NK-92 treated with Interleukin-12 subunit alpha and Interleukin-12 subunit beta, amount 100 ng/mL, for 24 hours (cell line): ENCODE measurements at places on chromosomes 13 and 19.
A peak's percentile ranks its signal among the peaks of the same experiment; 100 is the strongest.

DNA sequence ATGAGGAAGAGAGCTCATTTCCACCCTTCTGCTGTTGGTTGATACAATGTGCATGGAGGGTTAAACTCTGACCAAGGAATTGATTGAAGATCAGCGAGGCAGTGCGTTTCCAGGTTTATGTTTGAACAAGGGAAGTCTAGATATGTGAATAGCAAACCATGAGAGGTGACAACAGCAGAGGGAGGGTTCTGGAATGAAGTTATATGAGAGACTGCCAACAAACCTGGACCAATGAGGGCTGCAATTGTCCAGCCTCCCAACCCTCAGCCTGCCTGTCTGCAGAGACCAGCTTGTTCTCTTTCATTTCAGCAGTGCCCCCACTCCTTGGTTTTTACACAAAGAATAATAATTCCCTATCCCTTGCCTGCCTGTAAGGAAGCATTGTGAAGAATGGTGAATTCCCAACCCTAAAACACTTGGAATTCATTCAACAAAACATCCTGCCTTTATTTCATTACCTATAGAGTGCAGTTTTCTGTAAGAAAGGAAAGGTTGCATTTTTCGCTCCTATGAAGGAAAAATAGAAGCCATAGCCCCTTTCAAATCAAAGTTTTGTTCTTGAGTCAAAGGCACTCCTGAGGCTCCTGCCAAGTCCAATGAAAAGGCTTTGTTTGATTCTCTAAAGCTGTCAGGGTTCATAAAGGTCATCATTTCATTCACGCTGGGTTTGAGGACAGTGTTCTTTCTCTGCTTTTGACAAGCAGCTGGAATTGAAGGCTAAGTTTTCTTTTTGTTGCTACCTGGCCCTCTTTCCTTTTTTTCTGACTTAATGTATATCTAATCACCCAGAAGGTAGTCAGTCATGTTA lies 53.6 kb upstream of the ABCC4 start:
- no peak for DNase-seq

- DNase-seq: no peak
Observed at GRCh38 chr19:10402441-10403038, 802 bp downstream of the CDC37 start.

- peak; percentile 69 for DNase-seq
Observed at GRCh38 chr19:42201489-42202289, 15.8 kb downstream of the DEDD2 start.

GRCh38 chr13:99577934-99578917 lies 77.0 kb downstream of the TM9SF2 start:
- DNase-seq: no peak

- no peak for DNase-seq
Observed at GRCh38 chr19:41688687-41689086, 617 bp upstream of the CEACAM7 start.

DNA sequence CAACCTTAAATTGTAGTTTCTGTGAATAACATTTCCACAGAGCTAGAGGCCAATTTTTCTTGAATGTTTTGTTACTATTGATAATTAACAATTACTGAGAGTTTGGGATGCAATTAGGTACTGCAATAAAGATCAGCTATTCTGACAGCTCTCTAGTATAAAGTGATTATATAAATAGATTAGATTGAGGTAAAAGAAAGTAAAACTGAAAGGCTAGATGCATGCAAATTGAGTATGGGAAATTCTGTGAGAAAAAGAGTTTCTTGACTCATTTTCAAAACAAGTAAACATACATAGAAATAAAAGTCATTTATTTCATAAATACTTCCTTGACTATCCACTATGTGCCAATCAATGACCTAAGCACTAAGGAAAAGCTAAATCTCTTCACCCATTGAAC lies 1087.5 kb upstream of the ATXN8OS start:
- no peak for DNase-seq
